ENCODE measurements at places on chromosomes 2 and 18.

DNA sequence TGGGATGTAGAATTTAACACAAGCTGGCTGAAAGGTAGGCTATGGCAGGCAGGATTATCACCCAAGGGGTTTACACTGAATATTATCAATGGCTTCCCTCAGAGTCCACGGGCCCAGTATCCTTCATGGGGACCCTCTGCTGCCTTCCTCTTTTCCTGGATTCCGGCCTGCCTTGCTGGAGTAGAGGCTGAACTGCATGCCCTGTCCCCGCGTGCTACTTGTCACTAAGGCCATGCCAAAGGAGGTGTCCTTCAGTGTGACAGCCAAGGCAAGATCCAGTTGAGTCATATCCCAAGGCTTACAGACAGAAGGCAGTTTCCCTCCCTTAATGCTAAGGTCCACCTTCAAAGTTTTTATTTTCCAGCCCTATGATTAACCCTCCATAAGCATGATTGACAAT is 156.3 kb downstream of the CYP26B1 start:
- DNase-seq, result no peak

DNA sequence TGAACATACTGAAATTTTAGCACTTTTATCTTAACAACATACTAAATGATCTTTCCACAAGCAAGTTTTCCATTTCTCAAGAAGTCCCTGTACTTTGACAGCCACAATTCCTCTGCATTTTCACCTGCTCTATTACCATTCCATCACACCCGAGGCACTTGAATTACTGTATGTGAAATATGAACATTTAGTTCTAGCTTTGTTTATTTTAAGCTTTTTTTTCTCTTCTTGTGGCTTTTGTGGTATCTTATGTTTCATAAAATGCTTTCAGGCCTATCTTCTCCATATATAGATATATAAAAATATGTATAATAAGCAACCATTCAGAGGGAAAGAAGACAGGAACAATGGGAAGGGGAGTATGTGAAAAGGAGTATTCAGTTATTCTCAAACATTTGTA is 693.9 kb downstream of the SATB2 start:
- DNase-seq, result no peak

GRCh38 chr2:676647-677055 is 555 bp downstream of the TMEM18 start:
- no peak for DNase-seq

DNA sequence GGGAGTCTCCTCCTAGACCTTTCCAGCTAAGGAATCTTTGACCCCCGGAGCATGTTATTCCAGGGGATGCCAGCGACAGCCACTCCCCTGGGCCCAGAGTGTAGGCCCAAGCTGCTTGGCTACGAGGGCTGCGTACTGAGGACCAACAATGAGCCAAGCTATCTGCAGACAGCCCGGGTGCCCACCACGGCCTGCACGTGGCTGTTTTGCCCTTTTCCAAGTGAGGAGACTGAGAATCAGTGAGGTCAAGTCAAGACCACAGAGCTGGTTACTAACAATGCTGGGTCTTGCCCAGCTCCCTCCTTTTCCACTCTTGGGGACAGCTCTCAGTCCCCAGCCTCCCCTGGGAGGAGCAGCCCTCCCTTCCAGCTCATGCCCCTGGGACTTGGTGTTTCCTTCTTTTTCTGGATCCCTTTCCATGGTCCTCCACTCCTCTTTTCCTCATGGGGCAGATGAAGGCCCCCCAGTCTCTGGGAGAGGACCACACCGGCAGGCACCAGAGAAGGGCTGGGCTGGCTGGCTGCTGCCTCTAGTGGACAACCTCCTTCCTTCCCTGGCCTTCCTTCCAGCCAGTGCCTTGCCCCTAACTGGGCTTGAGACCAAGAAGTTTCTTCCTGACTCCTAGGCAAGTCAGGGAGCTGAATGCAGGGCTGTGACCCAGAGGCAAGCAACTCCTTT is 550 bp upstream of the MALL start:
- no peak for DNase-seq

- DNase-seq, result no peak
Measured at GRCh38 chr2:230983566-230983965, 12.4 kb upstream of the SPATA3 start.
